ENCODE measurements at places on chromosomes 1 and 21. TPM values are rescaled to one million over a fixed set of nuclear protein-coding genes. Genes with fewer than 3 reads are reported as not detected.

The GCSAML gene
- not detected for polyA plus RNA-seq

The RNU1-1 gene
- not detected for polyA plus RNA-seq

The SMCP gene
- 0.08 TPM for polyA plus RNA-seq

The HAO2 gene
- polyA plus RNA-seq, result not detected

The RNF187 gene
- 51.6 TPM for polyA plus RNA-seq

The SPRTN gene
- 17.4 TPM for polyA plus RNA-seq

The CRYBG2 gene
- 15.5 TPM for polyA plus RNA-seq

The AKR1A1 gene
- polyA plus RNA-seq, result 107 TPM

The SOAT1 gene
- 49.6 TPM for polyA plus RNA-seq

The LRRN2 gene
- not detected for polyA plus RNA-seq

The DNALI1 gene
- 0.06 TPM for polyA plus RNA-seq

The PDC gene
- not detected for polyA plus RNA-seq

The SLC9C2 gene
- not detected for polyA plus RNA-seq

The CD58 gene
- 15.6 TPM for polyA plus RNA-seq

The TTLL10 gene
- polyA plus RNA-seq, result not detected

The RHOU gene
- polyA plus RNA-seq, result 0.31 TPM

The OR2T33 gene
- polyA plus RNA-seq, result not detected

The LCE1A gene
- polyA plus RNA-seq, result not detected

The SELL gene
- polyA plus RNA-seq, result 0.03 TPM

The TRIM58 gene
- polyA plus RNA-seq, result 0.09 TPM

The HSD3B2 gene
- polyA plus RNA-seq, result not detected

The KIF2C gene
- polyA plus RNA-seq, result 17.6 TPM

The TSPEAR gene
- not detected for polyA plus RNA-seq

The RORC gene
- polyA plus RNA-seq, result 0.12 TPM

The SFT2D2 gene
- polyA plus RNA-seq, result 38.7 TPM

The S100A7A gene
- polyA plus RNA-seq, result 0.01 TPM

The OR2L2 gene
- polyA plus RNA-seq, result 0.03 TPM

The PROK1 gene
- not detected for polyA plus RNA-seq
